ENCODE measurements at places on chromosomes 7 and 10.

- DNase-seq = no peak
These were observed 1.1 kb downstream of the CCDC126 start for GRCh38 chr7:23598296-23598695.

DNA sequence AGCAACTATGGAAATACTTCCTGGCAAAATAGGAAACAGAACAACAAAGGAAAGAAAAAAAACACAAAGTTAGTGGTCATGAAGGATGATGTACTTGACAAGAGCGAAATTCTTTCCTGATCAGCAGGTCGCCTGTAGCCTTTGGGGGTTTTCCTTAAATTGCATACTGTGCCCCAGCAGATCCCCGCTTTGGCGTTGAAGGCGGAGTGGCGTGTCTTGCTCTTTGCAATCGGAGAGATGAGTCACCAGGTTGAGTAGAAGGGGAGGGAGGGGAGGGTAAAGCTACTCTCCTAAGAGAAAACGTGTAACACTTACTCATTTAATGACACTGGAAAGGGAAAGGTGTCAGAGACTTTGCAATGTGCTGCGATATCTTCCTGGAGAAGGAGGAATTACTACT lies 587.2 kb downstream of the SORCS1 start:
- DNase-seq = no peak

DNA sequence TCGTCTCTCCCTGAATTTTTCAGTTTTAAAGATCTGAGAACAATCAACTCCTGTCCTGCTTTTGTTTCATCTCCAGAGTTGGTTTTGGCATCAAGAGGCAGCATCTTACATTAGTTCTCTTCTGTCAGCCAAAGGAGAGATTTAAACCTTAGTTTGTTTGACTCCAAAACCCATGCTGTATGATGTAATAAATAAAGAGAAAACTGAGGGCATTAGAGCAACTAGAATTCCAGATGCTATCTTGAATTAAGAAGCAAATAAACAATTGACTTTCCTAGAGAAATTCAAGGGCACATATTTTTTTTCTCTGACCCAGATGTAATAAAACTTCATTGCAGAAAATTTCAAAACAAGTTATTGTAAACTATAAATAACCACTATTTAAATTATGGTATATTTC lies 54.4 kb downstream of the INHBA start:
- DNase-seq = no peak

- DNase-seq = no peak
These were observed 35.4 kb downstream of the CYTH3 start for GRCh38 chr7:6237011-6237410.

DNA sequence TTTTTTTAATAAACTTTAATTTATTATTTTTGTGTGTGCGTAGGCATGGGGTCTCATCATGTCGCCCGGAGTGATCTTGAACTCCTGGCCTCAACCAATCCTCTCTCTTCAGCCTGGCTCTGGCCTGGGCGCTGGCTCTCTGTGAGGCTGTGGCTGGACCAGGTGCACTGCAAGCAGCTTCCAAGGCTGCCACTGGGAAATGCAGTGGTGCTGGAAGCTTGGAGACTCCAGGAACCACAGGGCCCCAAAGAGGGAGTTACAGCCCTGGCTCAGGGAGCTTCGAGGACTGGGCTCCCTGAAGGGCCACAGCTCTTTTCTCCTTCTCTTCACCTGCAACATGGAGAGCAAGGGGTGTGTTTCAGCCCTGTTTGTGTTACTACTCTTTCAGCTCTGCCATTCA lies 36.7 kb upstream of the BNIP3 start:
- no peak for DNase-seq

GRCh38 chr10:103847346-103847745 lies 8.0 kb downstream of the SH3PXD2A start:
- DNase-seq = no peak

- no peak for DNase-seq
These were observed 65.3 kb downstream of the ZFAND4 start for GRCh38 chr10:45607276-45607675.

- no peak for DNase-seq
These were observed 622.2 kb downstream of the GALNT17 start for GRCh38 chr7:71753956-71754664.

Data from epithelial cell of proximal tubule (primary cell).